ENCODE measurements at places on chromosomes 2 and 18. TPM values are rescaled to one million over a fixed set of nuclear protein-coding genes. Genes with fewer than 3 reads are reported as not detected.

GRCh38 chr2:207115715-207116364 is 49.9 kb downstream of the KLF7 start:
- H3K36me3 ChIP-seq = no peaks in the 10 kb centered on the region
- no peak overlapping the region for H3K27ac ChIP-seq
- no peak overlapping the region for H3K4me3 ChIP-seq
- H3K27me3 ChIP-seq = no peaks in the 10 kb centered on the region

- H3K36me3 ChIP-seq = no peaks in the 10 kb centered on the region
- no peak overlapping the region for H3K27ac ChIP-seq
- no peak for DNase-seq
- H3K4me3 ChIP-seq = no peak overlapping the region
- H3K4me1 ChIP-seq = no peaks in the 10 kb centered on the region
- H3K27me3 ChIP-seq = no peaks in the 10 kb centered on the region
Measured at GRCh38 chr2:156852210-156852609, 405.3 kb upstream of the GALNT5 start.

- no peaks in the 10 kb centered on the region for H3K27me3 ChIP-seq
- no peak overlapping the region for H3K27ac ChIP-seq
- no peaks in the 10 kb centered on the region for H3K36me3 ChIP-seq
- H3K4me3 ChIP-seq = no peak overlapping the region
- no peak for DNase-seq
Measured at GRCh38 chr2:110771547-110772382, 39.4 kb downstream of the ACOXL start.

The VAMP8 gene
- 54.3 TPM for polyA plus RNA-seq

DNA sequence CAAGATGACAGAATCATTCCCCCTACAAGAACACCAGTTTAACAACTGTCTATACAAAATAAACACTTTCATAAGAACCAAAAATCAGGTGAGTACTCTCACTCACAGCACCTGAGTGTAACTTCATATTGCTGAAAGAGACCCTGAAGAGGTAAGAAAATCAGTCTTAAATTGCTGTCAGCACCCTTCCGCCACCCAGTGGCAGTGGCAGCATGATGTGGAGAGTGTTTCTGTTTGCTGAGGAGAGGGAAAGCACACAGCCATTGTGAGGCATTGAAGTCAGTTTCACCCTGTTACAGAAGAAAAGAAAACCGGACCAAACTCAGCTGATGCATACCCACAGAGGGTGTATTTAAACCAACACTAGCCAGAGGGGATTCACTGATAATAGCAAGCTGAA is 1240.8 kb upstream of the CRIM1 start:
- no peaks in the 10 kb centered on the region for H3K4me1 ChIP-seq
- no peak overlapping the region for H3K4me3 ChIP-seq
- no peak for DNase-seq
- no peaks in the 10 kb centered on the region for H3K27me3 ChIP-seq
- H3K36me3 ChIP-seq = no peaks in the 10 kb centered on the region

All from ovary (tissue), 10 donors.